SHP77 (cell line): ENCODE measurements at places on chromosomes 16 and 17.

- DNase-seq: no peak
Measured at GRCh38 chr17:49404361-49404760, 10.3 kb downstream of the PHB1 start.

DNA sequence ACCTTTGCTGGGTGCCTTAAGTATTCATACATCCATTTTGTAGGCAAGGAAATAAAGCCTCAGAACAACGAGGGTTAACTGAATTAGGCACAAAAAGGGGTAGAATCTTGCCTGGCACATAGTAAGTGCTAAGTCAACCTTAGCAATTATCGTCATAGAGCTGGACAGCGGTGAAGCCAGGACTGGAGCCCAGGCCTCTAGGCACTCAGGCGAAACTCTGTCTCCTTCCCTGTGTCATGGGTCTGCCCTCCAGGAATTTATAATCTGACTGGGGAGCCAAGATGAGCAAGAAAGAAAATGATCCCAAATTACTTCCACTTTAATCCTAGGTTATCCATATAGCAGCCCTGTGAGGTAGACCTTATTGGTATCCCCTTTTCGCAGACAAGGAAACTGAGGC, 61.4 kb downstream of the KATNIP start:
- no peak for DNase-seq

GRCh38 chr17:12421646-12422306, 243.9 kb upstream of the MYOCD start:
- no peak for DNase-seq

GRCh38 chr16:73289232-73289631, 241.3 kb upstream of the ZFHX3 start:
- DNase-seq: no peak

DNA sequence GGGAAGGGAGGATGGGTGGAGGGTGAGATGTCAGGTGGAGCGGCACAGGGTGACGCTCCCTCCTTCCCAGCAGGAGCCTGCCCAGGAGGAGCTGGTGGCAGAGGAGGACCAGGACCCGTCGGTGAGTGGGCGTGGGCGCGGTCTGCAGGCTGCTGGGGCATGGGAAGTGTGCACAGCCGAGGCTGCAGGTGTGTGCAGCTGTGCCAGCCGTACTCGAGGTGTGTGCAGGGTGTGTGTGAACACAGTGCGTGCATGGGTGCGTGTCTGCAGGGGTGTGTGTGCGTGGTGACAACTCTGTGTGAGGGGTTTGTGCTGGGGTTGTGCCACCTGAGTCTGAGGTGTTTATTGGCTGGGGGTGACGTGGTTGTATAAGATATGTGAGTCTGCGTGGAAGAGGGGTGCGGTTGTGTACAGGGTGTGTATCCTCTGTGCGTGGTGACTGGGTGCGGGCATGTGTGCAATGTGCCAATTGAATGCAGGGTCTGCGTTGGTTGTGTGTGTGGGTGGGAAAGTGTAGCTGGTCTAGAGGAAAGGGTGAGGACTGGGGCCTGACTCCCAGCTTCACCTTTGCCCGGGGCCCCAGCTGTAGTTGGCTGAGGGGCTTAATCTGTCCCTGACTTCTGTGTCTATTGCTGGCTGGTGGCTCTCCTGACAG, 670 bp downstream of the TNFSF12 start:
- DNase-seq: no peak

- no peak for DNase-seq
Measured at GRCh38 chr16:1919327-1919998, 1.2 kb upstream of the HS3ST6 start.

- no peak for DNase-seq
Measured at GRCh38 chr17:77474292-77474988, 333.7 kb downstream of the SEC14L1 start.

DNA sequence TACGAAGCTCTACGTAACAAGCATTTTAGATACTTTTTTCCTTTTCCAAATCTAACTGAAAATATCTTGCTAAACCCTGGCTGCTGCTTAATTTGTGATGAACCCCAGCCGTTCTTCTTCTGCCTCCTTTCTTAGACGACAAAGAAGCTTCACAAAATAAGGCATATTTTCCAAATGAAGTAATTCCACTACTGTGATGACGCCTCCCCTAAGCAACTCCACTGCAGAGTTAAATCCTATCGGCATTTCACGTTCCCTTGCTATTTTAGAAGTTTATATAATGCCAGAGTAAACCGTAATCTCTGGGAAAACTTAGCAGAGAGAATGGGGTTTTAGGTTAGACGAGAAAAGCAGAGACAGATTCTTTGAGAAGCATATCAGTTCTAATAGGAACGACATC, 683.1 kb upstream of the SALL1 start:
- no peak for DNase-seq

DNA sequence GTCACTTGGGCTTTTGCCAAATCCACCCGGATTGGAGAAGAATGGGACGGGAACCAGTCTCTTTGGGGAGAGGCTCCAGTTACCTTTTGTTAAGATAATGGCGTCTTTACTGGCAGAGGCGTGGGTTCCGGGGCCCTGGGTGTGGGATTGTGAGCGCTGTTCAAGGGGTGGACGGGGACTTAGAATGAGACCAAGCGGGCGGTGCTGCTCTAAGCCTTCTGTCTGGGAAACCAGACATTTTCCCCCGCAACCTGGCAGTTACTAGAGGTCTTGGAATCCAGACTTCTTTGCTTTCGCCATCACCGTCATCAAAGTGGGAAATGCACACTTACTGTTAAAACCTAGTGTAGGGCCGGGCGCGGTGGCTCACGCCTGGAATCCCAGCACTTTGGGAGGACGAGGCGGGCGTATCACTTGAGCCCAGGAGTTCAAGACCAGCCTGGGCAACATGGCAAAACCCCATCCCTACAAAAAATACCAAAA, 706 bp downstream of the TEN1 start:
- DNase-seq: no peak

DNA sequence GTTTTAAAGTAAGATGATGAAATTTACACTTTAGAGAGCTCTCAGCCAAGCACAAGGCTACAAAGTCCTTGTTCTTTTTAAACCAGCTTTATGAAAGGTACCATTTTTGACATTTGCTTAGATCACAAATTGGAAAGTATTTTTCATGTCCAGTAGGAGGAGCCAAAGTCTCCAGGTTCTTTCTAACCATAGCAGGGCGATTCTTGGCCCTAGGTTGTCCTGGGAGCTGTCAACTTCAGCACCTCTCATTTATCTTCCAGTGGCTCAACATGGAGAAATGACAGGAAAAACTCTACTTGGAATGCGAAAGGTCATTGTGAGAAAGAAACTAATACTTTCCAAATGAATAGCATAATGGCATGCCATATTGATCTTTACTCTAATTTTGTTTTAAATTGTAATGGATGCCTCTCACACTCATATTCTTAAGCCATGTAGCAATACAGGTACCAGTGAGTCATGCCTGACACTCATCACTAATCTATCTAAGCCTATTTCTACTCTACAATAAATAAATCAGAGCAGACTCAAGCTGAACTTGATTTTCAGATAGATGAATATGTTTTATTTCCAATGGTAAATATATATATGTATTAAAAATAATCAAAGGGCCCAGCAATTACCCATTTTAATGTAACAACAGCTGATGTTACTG, 919.1 kb upstream of the EEF2KMT start:
- peak; percentile 1 for DNase-seq

GRCh38 chr16:56888806-56889205, 23.8 kb downstream of the SLC12A3 start:
- DNase-seq: no peak

- no peak for DNase-seq
Measured at GRCh38 chr16:2763173-2763572, 10.7 kb downstream of the SRRM2 start.

- no peak for DNase-seq
Measured at GRCh38 chr17:42514867-42515266, 21.2 kb upstream of the NAGLU start.

- DNase-seq: no peak
Measured at GRCh38 chr17:79174905-79175856, 100.6 kb downstream of the ENGASE start.

DNA sequence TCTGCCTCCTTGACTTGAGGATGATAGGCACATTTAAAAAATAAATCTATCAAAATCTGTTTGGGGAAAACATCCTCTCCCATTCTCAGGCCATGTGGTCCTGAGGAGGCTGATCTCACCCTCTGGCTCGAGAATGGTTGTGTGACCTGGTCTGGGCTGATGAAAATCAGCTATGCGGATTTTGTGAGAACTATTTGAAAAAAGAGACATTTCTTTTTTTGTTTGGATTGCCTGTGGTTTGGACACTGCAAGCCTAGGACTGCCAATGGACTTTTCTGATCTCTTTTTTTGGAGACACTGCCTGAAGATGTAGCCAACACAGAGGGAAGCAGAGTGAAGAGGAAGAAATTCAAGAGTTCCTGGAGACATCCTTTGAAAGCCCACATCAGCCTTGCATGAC, 145.9 kb downstream of the HS3ST3B1 start:
- no peak for DNase-seq

GRCh38 chr17:69300222-69300621, 26.7 kb downstream of the ABCA5 start:
- no peak for DNase-seq
